MCF 10A (cell line): ENCODE measurements at places on chromosomes 1 and 21.

- no peak for DNase-seq
Observed at GRCh38 chr1:228231189-228231588, 23.3 kb downstream of the OBSCN start.

- DNase-seq = peak; percentile 72
Observed at GRCh38 chr1:39955547-39956539, 898 bp downstream of the MFSD2A start.

DNA sequence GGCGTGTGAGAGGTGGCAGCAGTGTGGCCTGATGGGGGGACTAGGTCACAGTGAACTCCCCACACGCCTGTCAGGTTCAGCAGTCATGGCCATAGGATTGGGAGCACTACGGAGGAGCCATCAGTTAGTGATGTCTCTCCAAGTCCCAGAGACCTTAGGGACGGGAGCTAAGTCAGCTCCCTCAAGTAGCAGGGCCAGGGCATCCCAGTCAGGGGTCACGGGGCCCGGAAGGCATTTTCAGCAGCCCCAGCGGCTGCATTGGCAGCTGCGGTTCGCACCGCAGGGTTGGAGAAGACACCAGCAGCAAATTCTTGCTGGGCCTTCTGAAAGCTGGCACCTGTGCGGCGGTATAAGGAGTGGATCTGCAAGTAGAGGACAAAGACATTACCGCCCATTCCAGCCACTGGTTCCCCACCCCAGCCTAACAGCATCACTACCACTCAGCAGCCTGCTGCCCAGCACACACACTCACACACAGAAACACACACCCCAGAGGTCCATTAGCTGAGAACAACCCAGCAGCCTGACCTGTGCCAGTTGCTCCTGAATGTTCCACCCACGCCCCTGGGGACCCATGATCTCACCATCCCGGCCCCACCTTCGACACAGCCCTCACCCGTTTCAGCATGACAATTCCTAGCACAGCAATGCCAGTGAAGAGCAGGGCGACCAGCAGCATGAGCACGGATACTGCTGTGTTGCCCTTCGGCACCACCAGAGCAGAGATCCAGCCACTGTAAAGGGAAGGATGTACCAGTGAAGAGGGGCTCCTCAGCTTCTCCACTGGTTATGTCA, 972 bp upstream of the ENTREP3 start:
- no peak for DNase-seq

DNA sequence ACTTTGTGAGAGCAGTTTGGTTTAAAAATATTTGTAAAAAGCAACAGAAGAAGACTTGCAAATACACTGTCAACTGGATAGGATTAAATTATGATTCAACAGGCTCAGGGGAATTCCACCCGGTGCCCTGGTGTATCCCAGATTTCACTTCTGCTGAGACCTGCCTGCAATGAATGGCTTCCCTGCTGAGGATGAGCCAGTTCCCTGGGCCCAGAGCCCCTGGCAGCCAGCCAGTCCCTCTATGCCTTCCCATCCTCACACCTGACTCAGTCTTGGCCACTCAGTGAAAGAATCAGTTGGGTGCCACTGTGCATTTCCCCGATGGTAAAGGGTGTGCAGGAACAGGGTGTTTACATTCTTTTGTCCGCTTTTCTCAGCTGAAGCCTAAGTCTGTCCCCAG, 64.4 kb downstream of the KCTD3 start:
- peak; percentile 99 for DNase-seq

- DNase-seq = no peak
Observed at GRCh38 chr1:58924821-58925220, 141.0 kb upstream of the JUN start.

GRCh38 chr1:33137800-33138199, 44.0 kb downstream of the TRIM62 start:
- DNase-seq = no peak

GRCh38 chr1:96643519-96643918, 78.1 kb upstream of the PTBP2 start:
- no peak for DNase-seq

GRCh38 chr1:205049479-205049878, 6.5 kb downstream of the CNTN2 start:
- DNase-seq = no peak

DNA sequence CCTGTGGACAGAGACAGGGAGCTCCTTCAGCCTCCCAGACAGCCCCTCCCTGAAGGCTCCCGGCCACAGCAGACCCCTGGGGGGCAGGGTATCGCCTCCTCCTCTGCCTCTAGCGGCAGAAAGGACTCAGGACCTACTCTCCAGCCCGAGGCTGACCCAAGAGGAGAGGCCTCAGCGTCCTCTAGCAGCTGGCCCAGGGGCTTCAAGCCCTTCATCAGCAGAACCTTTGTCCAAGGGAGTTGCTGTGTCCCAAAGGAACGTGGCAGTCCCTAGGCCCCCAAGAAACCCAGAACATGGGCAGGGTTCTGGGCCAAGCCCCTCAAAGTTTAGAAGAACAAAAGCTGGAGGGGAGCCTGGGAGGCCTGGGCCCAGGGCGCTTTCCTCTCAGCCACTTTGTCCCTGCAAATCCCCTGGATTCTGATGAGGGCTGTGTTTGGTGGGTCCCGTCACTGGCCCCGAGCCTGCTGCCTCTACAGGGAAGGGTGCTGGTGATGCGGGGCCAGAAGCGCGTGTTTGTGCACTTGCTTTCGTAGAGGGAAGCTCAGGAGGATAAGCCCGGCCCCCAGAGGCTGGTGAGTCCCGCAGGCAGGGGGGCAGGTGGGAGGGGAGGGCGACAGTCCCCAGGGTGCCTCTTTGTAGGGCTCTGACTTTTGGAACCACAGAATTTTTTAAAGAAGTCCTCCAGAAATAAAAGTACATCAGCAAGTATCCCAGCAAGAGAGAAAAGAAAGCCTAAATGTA, 13.3 kb downstream of the ITGB2 start:
- DNase-seq = no peak

- DNase-seq = no peak
Observed at GRCh38 chr1:35046730-35047129, 15.0 kb upstream of the ZMYM6 start.
